Stimulated activated CD4-positive, alpha-beta T cell treated with anti-CD3 and anti-CD28 coated beads, Interleukin-12 subunit alpha, Interleukin-12 subunit beta, amount 100 ng/mL, for 24 hours (primary cell): ENCODE measurements at places on chromosomes 2 and 18.

GRCh38 chr2:6352247-6352646 lies 513.5 kb downstream of the CMPK2 start:
- no peak for DNase-seq

DNA sequence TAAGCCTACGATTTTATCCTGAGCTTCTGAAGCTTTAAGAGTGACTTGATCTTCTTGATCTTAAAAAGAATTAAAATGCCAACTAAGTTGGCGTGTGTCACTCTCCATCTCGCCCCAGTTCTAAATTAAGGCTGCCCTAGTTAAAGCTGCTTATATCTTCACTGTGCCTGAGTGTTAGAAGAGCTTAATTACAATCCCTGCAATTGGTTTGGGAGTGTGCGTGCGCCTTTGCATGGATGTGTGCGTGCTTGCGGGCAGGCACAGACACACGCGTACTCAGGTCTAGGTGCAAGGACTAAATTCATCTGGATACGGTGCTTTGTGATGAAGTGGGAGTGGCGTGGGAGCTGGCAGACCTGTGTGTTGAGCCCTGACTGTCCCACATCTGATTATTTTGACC lies 201.5 kb downstream of the FAM210A start:
- no peak for DNase-seq

- no peak for DNase-seq
Measured at GRCh38 chr2:33426666-33427231, 49.7 kb upstream of the RASGRP3 start.

DNA sequence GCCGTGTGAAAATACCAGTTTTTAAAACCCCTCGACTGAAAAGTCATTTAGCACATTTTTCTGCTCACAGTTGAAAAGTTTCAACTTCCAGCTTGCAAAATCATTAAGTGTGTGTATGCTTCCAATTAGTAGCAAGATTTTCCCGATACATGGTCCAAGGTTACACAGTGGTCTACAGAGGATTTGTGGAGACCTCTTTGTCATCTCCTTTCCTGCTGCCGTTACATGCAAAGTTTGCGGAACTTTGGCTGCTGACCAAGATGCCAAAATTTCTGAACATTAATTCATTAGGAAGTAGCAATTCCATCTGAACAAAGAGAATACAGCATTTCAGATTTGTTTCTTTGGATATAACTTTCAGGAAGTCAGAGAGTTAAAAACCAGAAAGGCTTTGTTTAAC lies 474.6 kb downstream of the PLCL1 start:
- no peak for DNase-seq

DNA sequence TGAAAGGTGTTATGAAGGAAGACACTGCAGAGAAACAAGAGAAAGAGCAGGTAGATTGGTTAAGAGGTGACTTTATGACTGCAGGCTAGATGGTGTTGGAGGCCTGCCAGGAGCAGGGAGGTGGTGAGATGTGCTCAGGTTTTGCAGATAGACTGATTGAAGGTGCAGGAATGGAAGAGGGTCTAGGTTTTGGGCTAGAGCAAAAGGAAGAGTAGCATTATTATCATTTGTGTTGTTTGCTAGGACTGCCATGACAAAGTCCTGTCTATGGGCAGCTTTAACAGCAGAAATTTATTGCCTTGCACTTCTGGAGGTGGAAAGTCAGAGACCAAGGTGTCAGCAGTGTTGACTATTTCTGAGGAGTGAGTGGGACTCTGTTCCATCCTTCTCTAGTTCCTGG lies 172.9 kb upstream of the SOX11 start:
- no peak for DNase-seq

DNA sequence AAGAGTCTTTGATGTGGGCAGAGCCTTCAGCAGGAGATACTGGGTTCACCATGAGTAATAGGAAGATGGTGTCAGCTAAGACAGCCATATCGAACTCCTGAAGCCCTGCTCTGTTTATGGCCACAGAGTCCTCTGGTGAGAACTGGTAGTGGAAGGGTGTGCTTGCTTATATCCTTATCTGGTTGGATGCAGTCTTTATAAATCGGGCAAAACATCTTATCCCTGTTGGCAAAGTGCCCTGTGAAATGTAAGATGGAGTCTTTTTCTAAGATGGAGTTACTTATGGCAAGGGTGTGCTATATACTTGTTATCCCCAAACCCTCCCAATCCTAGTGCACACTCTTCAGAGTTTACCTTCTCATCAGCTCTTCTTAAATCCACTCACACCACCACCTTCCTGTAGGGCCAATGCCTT lies 190.8 kb upstream of the PARD3B start:
- DNase-seq, result no peak

GRCh38 chr2:181399027-181399426 lies 58.2 kb upstream of the ITGA4 start:
- DNase-seq, result no peak

DNA sequence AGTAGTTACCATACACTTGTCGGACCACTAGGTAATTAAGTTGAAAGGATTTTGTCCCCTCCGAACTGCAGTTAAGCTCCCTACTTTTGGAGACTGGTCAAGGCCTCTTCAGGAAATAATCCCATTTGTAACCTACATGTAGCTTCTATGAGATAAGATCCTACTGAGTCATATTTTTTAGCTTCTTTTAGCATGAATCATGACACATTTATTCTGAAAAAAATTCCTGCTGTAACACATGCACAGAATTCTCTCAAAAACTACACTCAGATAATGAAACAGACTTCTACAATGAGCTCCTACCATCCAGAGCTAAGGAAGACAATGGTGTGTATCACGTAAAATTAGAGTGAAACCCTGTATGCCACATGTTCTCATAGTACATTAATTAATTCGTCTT lies 100.7 kb upstream of the CCDC195 start:
- no peak for DNase-seq

GRCh38 chr2:82412021-82412420 lies 2047.1 kb downstream of the SUCLG1 start:
- no peak for DNase-seq

DNA sequence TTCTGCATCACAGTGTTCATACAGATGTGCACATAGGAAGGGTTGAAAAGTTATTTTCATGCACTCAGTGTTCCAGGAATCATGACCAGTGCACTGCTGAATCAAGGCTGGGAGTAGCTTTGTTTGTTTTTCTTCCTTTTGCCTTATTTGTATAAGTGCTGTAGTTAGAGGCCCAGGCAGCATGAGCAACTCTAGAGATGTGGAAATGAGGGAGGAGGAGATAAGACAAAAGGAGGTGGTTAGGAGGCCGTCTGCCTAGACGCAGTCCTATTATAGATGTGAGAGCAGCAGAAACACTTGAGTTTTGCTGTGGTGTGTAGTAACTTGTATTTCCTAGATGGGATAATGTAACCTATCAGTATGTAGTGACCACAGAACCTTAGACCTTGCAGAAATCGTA lies 264.3 kb upstream of the RASGRP3 start:
- DNase-seq, result no peak

DNA sequence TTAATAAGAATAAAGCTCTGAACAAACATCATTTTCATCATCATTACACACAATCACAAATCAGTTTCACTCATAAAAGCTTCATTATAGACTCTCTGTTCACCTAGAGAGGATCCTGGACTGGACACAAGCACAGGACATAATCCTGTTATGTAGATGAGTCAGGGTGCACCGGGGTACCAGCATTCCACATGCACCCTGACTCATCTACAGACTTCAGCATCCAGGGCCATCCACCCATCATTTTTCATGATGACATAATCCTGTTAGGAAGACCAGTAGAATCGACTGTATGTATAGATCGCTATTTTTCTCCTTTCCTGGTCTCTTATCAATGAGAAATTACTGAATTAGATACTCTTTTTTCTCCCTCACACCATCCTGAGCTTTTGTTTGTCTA lies 73.7 kb upstream of the PIK3C3 start:
- DNase-seq, result no peak

DNA sequence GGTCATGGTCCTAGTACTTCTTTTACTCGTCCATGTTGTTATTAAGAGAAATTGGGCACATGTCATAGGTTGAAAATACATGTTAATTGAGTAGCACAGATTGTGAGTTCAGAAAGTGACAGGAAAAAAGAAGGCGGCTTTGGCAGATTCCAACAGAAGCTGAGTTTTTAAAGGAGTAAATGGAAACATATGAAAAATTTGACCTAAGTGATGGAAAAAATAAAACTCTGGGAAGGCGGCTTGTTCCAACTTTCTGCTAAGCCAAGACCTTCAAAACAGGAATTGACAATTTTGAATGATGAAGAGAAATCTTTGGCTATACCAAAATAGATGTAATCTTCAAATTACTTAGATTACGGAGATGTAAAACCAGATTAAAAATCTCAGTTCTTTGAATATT lies 868.0 kb downstream of the EPHA4 start:
- no peak for DNase-seq

GRCh38 chr2:234565201-234565600 lies 68.3 kb upstream of the ARL4C start:
- DNase-seq, result no peak
